ENCODE measurements at places on chromosomes 5 and 9.
A peak's percentile ranks its signal among the peaks of the same experiment; 100 is the strongest.

- DNase-seq = no peak
Observed at GRCh38 chr5:44546286-44546685, 157.1 kb upstream of the FGF10 start.

DNA sequence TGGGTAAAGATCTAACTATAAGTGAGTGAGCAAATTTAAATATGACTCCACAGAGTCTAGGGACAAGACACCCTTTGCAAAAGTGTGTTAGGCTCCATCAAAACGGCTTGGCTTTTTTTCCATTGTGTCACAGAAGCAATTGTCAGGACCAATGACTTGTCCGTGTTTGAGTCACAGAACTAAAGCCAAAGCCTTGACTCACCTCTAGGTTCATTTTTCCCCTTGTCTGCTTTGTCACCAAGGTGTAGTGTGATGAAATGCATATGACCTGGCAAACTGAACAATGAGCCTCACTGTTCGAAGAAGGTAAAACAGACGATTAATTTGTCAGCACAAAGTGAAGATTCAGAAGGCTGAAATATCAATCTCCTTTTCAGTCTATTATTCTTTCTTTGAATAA, 331.0 kb downstream of the GLIS3 start:
- DNase-seq = peak; percentile 92

GRCh38 chr9:18330401-18331309, 143.3 kb upstream of the ADAMTSL1 start:
- DNase-seq = no peak

DNA sequence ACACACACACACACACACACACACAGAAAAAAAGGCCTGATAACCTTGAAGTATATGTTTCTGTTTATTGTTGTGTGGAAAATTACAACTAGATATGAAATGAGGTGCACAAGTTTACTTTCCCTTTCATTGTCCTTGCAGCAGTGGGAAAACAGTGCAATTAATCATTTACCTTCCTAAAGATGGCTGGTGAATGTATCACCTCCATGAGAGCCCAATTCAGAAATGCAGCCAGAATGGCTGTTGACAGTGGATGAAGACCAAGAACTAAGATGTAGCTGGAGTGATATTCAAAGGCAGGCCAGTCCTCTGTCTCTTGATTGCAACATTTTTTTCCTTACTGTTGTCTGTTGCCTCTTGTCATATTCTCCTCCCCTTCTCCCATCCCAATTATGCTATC, 49.6 kb upstream of the EIF4EBP3 start:
- peak; percentile 74 for DNase-seq

DNA sequence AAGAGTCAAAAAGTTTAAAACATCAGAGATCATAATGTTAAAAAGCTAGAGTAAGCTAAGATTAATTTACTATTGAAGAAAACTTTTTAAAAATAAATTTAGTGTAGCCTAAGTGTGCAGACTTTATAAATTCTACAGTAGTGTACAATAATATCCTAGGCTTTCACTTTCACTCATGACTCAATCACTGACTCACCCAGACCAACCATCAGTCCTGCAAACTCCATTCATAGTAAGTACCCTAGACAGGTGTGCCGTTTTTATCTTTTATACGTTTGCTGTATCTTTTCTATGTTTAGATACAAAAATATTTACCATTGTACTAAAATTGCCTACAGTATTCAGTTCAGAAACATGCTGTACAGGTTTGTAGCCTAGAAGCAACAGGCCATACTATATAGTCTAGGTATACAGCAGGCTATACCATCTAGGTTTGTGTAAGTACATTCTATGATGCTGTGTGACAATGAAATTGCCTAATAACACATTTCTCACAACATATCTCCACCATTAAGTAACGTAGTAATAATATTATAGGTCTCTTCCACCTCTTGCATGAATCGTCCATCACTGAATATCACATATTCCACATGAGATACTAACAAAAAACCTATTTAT, 59.2 kb downstream of the MEGF9 start:
- peak; percentile 60 for DNase-seq

GRCh38 chr9:120306088-120306487, 273.9 kb downstream of the CDK5RAP2 start:
- DNase-seq = no peak
